ENCODE measurements at places on chromosomes 1 and 21.

DNA sequence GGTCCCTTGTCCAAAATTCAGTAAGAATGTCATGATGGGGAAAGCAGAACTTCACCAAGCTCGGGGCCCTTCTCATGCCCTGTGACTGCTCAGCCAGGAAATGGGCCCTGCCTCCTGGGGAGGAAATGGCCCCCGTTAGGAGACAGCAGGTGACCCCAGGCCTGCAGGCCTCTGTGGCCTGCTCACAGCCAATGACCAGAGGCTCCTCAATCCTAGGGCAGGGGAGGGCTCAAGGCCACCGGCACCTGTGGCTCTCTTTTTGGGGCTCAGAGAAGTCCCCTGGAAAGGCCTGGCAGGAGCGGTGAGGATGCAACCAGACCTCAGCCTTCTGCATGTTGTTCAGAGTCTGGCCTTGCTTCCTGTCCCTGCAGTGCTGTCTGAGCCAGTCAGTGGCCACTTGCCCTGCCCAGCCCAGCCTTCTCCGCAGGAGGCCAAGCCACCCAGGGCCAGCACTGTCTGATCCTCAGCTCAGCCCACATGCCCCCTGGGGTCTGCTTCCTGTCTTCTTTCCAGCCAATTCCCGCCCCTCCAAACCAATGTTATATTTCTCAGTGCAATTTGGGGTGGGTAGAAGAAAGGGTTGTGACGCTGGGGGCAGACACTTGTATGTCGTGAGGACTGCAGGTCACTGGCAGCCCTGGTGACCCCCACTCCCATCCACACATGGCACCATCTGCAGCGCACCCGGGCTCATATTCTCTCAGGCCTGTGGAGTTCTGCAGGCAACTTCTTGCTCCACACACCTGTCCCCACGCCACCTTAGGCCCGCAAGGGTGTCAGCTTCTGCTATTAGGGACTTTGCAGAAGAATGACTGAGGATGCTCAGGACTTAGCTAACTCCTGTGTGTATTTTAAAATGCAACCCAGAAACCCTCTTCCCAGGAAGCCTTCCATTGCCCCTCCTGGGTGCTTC is 83.6 kb downstream of the ITPKB start:
- no peak for DNase-seq

- no peak for DNase-seq
These were observed 3.4 kb upstream of the TMEM222 start for GRCh38 chr1:27318596-27318995.

- DNase-seq = no peak
These were observed 25.5 kb downstream of the TNFRSF8 start for GRCh38 chr1:12088607-12089006.

DNA sequence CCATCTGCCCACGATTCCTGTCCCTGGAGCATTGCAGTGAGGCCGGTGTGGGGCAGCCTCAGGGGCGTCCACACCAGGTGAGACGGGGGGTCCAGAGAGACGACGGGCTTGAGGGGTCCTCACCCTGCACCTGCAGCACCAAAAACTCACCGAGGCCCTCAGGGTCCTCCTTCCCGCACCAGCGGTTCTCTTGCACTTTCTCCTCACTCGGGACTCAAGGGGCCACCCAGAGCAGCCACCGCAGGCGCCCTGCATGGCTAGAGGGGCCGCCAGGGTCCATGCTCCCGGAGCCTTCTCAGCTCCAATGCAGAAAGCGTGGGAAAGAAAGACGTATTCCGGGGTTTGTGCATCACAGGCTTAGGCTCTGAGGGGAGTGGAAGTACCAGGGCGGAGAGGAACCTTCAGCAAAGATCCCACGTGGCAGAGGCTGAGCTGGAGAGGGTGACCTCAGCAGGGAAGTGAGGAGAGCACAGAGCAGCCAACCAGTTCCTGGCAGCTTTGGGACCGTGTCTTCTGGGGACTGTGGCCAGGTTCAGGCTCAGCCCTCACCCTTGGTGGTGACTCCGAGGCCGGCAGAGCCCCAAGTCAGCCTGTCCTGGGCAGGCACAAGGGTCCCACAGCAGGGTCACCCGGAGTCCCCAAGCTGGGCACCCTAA is 19.5 kb upstream of the COL6A2 start:
- DNase-seq = no peak

DNA sequence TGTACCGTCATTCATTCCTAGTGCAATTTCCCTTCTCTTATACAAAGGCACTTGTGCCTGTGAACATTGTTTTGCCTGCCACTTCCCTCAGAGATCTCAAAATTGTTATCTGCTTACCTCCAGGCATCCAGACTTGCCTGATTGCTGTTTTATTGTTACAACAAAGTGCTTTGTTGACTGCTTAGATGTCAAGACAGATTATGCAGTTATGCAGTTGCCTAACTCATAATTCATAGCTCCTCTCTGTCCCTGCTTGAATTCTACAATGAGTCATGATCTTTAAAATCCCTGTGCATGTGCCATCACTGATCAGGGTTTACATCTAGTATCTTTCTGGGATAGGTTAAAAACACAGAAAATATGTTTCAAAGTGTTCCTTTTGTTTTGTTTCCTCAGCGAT is 24.5 kb downstream of the CXADR start:
- no peak for DNase-seq

DNA sequence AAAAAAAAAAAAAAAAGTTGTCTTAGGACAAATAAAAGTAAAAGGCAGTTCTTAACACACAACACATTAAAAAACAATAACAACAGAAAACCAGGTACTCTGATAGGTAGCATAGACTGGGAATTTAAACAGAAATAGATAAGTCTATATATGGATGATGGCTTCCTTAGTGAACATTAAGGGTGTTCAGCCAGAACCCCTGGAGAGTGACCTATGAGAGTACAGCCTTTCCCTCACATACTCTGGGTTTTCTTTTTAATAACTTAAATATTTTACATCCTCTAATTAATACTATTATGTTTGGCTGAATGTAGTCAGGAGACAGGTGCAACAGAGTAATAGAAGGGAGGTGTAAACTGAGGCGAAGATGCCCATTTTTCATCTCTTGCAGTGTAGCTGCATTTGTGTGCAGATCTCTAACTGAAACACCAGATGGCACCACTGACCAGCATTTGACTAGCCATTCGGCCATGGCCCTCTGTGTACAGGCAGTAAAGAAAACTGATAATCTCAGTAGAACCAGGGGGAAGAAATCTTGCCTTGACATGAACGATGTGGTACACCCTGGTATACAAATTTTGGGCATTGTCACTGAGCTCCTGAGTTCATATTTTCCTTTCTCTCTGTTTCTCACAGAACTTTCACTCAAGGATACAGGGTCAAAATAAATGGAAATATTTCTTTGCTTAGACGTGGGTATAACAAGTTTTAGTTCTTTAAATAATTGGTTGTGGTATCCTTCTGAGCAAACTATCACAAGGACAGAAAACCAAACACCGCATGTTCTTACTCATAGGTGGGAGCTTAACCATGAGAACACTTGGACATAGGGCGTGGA is 7.6 kb downstream of the TTF2 start:
- DNase-seq = no peak

GRCh38 chr1:109432336-109432735 is 6.1 kb upstream of the PSMA5 start:
- no peak for DNase-seq

DNA sequence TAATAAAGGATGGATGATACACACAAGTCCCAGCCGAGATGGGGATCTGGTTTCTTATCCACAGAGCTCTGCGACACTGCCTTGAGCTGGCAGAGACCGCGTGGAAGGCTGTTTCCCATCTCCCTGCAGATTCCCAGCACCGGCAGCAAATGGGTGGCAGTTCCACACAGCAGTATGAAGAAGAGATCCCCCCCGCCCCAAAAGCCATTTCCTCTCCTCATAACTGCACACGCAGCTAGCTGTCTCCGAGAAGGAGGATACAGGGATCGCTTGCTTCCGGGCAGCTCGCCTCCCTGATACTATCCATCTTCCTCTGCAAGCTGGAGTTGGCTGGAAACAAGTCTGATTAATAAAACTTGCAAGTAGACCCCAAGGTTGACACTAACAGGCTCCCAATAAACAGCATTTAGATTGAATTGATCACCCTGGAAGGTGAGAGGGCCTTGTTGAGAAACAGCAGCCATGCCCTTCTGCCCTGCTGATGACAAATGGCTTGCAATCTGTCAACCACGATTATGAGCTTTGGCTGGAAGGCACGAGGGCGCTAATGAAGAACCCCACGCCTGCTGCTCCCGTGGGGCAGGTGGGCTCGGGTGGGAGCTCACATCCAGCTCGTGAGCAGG is 642.3 kb downstream of the AJAP1 start:
- DNase-seq = no peak

Data from cortex of kidney (tissue), 1 donor.